Sigmoid colon (tissue), 7 donors: ENCODE measurements at places on chromosomes 11 and 22. TPM values are rescaled to one million over a fixed set of nuclear protein-coding genes. Genes with fewer than 3 reads are reported as not detected.

- DNase-seq = no peak
These were observed 39.0 kb upstream of the ANGPTL5 start for GRCh38 chr11:101955278-101955677.

GRCh38 chr11:68049509-68050370 lies 10.9 kb downstream of the TCIRG1 start:
- no peak for DNase-seq

DNA sequence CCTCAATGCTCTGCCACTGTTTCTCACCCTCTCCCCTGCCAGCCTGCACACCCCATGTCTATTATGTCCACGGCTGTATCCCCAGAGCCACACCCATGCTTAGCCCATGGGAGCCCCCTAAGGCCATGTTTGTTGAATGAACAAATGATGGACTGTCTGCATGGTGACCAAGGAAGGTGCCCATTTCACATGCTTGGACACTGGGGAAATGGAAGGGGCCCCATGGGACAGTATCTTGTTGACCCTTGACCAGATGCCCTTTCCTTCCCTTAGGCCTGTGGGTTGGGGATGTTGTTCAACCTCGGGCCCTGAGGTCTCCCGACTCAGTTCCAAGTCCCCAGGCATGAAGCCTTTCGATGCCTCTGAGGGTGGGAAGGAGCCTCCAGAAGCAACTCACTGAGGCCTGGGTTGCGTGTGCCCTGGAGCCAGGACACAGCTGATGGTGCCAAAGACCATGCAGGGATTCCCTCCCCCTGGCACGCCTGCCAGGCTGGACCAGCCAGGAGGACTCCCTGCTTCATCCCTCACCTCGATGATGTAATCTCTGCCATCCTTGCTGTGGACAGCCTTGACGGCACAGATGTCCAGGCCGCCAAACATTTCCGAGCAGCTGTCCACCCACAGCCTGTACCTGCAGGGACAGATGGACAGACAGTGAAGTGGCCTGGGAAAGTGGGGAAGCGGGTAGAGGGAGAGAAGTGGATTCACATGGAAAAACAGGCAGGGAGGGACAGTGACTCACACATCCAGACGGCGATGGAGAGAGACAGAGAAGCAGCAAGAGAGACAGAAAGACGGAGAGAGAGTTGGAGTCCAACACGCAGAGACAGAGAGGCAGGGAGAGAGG lies 58.9 kb downstream of the FBXO7 start:
- DNase-seq = no peak

DNA sequence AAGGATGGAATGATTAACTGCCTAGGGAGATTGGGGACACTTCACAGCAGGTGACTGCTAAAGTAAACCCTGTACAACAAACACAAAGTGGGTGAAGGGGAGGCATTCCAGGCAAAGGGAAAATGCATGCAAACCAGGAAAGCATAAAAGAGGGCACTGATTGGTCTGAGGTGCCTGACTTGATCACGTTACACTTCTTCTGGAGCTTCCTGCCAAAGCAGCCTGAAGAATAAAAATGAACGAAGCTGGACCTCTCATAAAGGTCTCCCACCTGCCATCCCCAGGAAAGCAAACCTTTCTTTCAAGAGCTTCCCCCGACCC lies 46.7 kb upstream of the SCUBE2 start:
- DNase-seq = no peak

The NRXN2 gene
- total RNA-seq = 6.8 TPM

DNA sequence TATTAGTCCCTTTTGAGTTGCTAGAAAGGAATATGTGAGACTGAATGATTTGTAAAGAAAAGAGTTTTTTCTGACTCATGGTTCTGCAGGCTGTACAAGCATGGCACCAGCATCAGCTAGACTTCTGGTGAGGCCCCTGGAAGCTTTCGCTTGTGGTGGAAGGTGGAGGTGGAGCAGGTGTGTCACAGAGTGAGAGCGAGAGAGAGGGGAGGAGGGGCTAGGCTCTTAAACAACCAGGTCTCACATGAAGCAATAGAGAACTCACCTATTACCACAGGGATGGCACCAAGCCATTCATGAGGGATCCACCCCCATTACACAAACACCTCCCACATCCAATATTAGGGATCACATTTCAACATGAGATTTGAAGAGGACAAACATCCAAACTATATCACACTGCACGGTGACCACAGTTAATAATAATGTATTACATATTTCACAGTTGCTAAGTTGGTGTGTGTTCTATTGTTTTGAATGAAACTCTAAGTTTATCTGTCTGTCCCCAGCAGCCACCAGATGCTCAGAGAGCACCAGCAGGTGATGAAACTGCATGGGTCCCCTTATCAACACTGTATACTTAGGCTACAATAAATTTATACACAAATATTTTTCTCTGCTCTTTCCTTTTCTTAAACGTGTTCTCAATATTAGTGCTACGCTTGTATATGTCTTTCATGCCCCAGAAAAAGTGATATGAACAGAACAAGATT lies 14.1 kb downstream of the ZFP91 start:
- no peak for DNase-seq

DNA sequence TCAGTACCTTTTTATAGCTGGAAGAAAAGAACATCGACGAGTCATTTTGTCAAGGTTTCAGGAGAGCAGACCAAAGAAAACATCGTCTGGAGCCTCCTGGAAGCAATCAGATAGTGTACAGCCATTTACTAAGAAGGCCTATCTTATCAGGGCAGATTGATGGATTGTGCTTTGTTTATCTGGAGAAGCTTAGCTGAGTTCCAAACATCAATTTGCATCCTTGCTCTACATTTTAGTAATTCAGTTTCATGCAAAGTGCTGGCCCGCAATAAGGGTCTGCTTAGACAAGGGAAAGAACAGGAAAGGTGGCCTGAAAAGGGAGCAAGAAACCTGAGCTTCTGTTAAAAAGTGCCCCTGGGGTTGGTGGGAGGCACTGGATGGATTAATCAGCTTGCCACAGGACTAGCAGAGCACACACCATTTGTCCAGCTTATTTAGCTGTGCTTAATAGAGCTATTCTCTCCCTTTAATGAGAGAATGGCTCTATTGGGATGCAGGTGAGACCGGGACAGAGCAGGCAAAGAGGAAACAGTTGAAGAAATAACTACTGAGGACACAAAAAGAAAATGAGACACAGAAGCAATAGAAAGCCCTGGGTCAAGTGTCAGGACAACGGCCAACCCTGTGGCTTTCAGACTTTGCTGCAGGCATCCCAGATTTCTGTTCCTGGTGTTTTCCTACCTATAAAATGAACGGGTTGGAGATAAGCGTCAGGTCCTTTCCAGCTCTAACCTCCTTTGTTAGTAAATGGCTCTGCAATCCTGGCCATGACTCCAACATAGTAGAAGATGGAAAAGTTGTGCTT lies 122.1 kb upstream of the TTC12 start:
- no peak for DNase-seq

DNA sequence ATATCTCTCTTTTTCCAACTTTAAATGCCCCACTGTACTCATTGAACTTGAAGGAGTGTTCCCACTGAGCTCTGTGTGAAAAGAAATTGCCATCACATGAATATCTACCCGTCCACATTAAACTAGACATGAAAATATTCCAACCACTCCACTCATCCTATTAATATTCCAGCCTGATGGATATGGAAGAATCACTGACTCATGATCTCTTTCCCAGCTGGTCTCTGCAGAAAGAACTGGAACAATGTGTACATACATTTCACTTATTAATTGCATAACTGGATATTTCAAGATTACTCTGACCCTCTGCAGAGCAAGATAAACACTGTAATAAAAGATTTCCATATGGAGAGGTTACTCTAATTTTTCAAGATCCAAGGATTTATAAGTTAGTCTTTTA lies 711.1 kb upstream of the LRRC4C start:
- no peak for DNase-seq

The GAL gene
- 11.1 TPM for total RNA-seq

- no peak for DNase-seq
These were observed 139.6 kb downstream of the LARGE1 start for GRCh38 chr22:33780531-33781136.

DNA sequence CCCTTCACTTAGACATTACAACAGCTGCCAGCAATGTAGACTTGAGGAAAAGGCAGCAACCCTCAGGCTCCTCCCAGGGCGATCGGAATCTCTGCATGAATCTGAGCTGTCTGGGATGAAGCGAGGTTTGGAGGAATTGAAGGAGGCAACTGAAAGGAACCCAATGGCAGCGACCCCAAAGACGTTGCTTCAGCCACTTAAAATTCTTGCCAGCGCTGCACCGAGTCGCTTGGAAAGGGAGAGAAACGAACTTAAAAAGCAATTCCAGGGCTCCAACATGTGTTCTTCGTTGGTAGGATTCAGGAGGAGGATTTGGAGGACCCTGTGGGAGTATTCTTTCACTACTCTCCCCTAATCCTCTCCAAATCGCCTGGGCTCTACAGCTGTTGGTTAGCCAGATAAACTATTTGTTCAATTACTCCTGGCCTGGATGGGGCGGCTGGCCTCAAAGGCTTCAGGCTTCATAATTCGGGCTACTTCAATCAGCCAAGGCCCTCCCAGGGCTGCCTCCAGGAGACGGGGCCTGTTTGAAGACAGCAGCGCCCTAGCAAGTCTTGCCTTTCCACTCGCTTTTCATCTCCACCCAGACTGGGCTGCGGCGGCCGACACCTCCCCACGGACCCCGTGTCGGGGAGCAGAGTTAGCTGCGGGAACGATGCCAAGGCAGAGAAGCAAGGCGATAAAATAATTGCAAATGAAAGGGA lies 72.4 kb upstream of the TMEM45B start:
- DNase-seq = no peak
